ENCODE measurements at places on chromosomes 7 and 10.

- DNase-seq, result no peak
Observed at GRCh38 chr7:77427996-77428603, 12.0 kb upstream of the GSAP start.

GRCh38 chr7:22665923-22666322 is 61.1 kb upstream of the IL6 start:
- DNase-seq, result no peak

- no peak for DNase-seq
Observed at GRCh38 chr7:29207162-29207801, 12.7 kb downstream of the CHN2 start.

- no peak for DNase-seq
Observed at GRCh38 chr7:3959364-3959763, 658.3 kb downstream of the SDK1 start.

- no peak for DNase-seq
Observed at GRCh38 chr7:136130511-136131303, 153.5 kb upstream of the MTPN start.

DNA sequence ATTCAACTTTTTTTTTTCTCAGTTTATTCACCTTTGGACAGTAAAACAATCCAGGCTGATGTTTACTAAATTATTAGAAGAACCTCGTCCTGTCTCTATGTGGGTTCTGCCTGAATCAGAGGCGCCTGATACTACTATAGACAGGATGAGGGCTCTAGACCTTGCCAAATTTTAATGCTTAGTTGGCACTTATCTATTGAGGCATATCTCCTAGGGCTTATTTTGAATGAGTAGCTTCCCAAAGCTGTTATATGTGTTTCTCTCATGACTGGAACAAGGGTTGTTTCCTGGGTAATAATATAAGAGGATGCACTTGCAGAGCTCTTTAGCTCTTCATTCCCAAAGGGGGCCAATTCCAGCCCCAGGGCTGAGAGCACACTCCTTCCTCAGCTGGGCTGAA is 23.6 kb downstream of the HECW1 start:
- no peak for DNase-seq

GRCh38 chr7:101896316-101896715 is 78.9 kb downstream of the CUX1 start:
- no peak for DNase-seq

DNA sequence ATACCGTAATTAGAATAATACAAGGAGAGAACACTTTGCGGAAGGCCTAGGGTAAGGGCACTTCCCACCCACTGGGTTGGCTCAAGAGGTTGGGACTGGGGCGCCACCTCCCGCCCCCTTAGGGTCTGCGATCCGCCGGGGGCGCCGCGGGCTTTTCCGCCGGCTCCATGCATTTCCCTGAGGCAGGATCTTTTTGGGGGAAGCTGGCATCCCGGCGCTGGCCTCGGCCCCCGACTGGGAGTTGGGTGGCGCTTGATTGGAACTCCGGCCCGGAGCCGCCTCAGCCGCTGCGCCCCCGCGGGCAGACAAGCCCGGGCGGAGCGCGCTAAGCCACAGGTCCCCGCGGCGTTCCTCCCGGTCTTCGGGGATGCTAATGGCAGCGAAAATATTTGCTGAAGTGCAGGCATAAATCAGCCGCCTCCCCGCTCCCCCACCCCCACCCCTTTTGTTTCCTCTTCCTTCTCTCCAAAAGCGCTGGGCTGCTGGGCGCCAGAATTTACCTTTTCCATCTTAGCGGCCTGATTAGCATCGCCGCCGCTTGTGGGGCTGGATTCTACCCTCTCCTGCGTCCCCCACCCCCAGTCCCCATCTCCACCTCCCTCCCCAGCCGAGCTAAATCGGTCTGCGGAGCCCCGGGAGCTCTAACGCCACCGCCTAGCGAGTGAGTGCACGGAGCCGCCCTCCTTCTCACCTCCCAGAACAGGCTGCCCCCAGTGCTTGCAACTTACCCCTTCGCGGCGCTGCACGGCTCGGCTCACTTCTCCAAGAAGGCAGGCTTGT is 5.1 kb downstream of the UNC5B start:
- DNase-seq, result no peak

GRCh38 chr7:141302617-141303016 is 228.8 kb downstream of the TMEM178B start:
- DNase-seq, result no peak

GRCh38 chr7:98293265-98293664 is 11.8 kb downstream of the BRI3 start:
- DNase-seq, result no peak

GRCh38 chr10:1127629-1128028 is 71.4 kb downstream of the WDR37 start:
- DNase-seq, result no peak

- DNase-seq, result no peak
Observed at GRCh38 chr10:83262434-83262833, 876.9 kb upstream of the GHITM start.

DNA sequence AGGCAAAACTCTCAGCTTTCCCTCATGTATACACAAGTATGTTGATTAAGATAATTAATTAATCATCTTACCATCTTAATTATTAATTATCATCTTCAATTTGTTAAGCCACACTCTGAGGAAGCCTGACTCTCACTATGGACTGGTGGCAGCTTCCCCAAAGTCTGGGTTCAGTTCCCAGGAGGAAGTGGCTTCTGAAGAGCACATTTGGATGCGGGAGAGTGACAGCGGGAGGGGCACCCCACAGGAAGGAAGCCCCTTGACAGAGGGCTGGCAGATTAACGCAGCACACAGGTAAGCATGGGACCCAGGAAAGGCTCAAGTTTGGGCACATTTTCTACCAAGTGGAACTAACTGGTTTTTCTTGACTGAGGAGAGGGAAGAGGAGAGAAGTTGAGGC is 13.4 kb upstream of the SLIT1 start:
- DNase-seq, result no peak

DNA sequence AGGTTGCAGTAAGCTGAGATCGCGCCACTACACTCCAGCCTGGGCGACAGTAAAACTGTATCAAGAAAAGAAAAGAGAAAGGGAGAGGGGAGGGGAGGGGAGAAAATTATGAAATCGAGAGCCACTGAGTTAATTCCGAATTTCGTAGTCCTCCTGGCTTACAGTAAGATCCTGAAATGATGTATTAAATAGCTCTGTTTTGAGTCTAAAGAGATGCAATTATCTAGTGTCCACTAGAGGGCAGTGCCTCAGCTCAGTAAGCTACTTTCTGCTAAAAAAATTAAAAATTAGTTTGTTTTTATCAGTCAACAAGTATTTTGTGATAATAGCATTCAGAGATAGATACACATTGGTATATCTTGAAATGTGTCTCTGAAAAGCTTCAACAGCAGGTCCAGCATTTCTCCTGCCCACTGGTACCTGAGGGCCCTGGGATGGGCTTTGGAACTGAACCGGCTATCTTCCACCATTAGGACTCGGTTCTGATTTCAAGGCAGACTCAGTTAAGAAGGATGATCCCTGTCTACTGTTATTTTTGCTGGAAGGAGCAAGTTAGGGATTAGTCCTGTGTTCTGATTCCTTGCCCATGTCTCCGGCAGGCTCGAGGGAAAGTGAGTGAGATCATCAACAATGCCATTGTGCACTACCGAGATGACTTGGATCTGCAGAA is 19.5 kb downstream of the TSPAN33 start:
- DNase-seq, result no peak

- DNase-seq, result no peak
Observed at GRCh38 chr7:152590481-152590880, 85.5 kb downstream of the XRCC2 start.

GRCh38 chr10:109846832-109847231 is 76.5 kb downstream of the XPNPEP1 start:
- DNase-seq, result no peak

GRCh38 chr10:33248638-33249037 is 85.8 kb downstream of the NRP1 start:
- no peak for DNase-seq

DNA sequence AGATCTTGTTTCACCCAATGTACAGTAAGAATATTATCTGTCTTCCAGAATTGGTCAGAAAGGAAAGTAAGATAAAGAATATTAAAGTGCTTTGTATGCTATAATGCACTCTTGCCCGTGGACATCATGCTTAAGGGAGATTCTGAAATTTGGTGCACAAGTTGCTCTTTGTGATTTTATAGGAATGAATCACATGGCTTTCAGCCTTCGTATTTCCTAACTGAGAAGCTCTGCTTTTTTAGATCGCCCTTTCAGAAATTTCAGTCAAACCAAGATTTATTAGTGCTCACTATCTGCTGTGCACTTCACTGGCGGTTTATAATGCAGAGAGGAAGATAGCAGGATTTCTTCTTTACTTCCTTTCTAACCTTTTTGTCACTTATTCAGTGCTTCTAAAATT is 1248.5 kb upstream of the LRRN3 start:
- no peak for DNase-seq

DNA sequence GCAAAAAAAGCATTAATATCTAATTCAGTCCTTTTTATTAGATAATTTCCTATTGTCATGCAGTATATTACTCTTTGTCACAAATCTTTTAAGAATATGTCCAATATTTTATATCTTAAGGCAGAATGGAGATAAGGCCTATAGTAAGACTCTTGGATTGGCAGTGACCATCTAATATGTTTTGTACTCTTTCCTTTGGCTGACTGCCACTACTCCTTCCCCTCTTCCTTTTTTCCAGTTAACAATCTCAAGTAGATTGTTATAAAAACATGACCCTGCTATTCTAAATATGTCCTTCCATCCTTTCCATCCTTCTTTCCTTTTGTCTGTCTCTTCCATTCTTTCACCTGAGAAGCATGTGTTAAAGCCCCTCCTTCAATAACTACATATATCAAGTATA is 92.8 kb upstream of the TMEM168 start:
- no peak for DNase-seq

- DNase-seq, result no peak
Observed at GRCh38 chr7:140501966-140502365, 22.7 kb upstream of the MKRN1 start.

GRCh38 chr10:31833753-31834152 is 94.9 kb downstream of the ARHGAP12 start:
- no peak for DNase-seq

DNA sequence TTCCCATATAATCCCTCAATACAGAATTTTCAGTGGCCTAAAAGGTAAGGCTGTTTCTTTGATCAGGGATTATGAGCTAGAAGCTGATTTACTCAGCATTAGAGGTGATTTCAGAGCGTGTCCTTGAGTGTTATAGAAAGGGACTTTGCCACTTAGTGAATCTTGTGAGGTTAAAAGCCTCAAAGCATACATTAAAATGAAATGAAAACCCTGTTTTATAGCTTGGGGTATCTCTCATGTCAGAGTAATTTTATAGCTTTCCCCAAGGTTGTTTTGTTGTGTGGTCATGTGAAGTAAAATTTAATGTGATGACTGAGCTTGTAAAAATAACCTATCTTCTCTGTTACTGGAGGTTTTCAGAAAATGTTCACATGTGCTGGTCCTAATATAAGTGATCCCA is 198.8 kb downstream of the CDCA7L start:
- DNase-seq, result no peak

GRCh38 chr7:1920881-1921280 is 250.8 kb downstream of the ELFN1 start:
- DNase-seq, result no peak

DNA sequence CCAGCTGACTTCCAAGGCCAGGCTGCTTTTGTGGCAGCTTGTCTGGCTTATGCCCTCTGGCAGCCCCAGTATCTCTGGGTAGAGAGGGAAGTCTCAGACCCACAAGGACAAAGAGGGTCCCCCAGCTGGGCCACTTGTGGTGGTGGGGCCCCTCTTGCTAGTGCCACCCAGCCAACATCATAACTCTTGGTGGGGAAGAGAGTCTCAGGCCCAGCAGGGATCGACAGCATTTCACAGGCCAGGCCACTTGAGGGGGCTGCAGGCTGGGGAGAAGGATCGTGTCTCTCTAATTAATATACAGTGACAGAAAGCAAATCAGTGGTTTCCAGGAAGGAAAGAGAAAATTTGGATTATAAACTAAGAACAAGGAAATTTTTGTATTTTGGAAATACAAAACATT is 76.0 kb downstream of the TYW1B start:
- no peak for DNase-seq

DNA sequence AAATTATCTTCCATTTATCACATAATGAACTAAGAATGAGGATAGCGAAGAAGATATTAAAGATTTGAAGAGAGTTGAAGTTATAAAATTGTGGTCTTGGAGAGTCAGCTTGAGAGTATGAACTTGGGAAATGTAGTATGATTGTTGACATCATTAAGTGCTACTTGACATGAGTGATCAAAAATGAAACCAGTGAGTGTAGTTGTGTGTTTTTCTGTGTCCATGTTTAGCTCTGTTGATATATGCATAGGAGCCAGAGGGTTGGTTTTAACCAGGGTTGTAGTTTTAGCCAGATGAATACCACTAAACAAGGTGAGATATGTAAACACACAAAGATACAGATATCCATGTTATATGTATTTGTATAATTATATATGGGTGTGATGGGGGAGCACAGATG is 6.2 kb downstream of the TMEM106B start:
- no peak for DNase-seq

GRCh38 chr7:29811586-29811985 is 5.3 kb downstream of the WIPF3 start:
- DNase-seq, result no peak

DNA sequence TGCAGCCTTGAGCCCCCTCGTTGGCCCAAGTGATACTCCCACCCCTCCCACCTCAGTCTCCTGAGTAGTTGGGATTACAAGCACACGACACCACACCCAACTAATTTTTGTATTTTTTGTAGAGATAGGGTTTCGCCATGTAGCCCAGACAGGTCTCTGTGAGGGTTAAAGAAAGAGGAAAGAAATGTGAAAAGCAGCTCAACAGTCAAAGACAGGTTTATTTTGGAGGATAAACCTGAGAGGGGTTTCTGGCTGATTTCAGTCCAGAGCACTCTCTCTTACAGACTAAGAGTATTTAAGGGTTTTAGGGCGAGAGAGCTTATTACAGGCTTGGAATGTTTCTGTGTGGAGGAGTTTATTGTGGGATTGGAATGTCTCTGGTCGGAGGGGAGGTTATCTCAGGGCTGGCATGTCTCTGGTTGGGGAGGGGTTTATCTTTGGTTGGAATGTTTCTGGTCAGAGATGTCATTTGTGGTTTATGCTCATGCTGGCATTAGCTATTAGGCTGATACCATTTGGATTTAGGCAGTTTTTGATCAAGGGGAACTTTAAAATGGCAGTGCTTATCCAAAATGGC is 26.1 kb upstream of the SNX10 start:
- DNase-seq, result no peak

- DNase-seq, result no peak
Observed at GRCh38 chr7:41709621-41710020, 6.7 kb upstream of the INHBA start.

Data from esophagus squamous epithelium (tissue), 5 donors.